Fibroblast of mammary gland (primary cell): ENCODE measurements at places on chromosomes 3 and 15.

DNA sequence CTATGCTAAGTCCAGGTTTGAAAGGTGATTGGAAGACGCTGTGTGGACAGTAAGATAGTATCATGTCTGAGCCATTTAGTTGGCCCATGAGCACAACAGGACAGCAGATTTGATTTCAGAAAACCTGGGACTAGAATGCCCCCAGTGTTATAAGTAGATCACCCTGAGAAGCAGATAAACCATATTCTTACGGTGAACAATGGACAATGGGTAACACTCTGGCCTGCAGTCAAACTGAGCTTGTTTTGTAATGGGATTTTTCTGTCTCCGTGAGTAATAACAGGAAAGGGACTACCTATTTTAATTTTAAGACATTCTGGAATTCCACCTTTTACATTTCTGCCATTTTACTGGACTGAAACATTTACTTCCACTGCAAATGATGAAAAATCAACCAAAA, 71.5 kb downstream of the LDHAL6B start:
- DNase-seq: no peak

- DNase-seq: peak; percentile 78
These were observed 24.3 kb upstream of the CP start for GRCh38 chr3:149245738-149246451.

DNA sequence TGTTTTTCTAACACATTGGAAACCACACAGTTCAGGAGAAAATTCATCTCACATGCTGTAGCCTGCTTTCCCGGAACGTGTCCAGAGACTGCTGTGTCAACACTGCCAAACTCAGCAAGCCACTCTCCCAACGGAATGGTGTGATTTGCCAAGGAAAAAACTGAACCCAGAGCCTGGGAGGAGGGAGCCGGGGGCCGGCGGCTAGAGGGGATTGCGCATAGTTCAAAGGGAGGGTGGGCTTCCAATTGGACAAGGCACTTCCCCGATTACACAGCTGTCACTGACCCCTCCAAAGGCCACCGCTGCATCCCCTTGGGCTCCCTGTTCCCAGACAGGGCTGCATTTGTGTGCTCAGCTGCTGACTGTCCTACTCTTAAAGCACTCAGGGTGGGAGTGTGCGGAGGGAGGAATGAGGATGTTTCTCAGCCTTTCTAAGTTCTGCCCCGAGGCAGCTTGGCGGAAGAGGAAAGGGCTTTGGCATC, 256.2 kb downstream of the ZNF621 start:
- peak; percentile 27 for DNase-seq

- peak; percentile 37 for DNase-seq
These were observed 385.6 kb downstream of the SHQ1 start for GRCh38 chr3:72462595-72463011.

GRCh38 chr3:54378184-54378583, 255.8 kb downstream of the CACNA2D3 start:
- no peak for DNase-seq

DNA sequence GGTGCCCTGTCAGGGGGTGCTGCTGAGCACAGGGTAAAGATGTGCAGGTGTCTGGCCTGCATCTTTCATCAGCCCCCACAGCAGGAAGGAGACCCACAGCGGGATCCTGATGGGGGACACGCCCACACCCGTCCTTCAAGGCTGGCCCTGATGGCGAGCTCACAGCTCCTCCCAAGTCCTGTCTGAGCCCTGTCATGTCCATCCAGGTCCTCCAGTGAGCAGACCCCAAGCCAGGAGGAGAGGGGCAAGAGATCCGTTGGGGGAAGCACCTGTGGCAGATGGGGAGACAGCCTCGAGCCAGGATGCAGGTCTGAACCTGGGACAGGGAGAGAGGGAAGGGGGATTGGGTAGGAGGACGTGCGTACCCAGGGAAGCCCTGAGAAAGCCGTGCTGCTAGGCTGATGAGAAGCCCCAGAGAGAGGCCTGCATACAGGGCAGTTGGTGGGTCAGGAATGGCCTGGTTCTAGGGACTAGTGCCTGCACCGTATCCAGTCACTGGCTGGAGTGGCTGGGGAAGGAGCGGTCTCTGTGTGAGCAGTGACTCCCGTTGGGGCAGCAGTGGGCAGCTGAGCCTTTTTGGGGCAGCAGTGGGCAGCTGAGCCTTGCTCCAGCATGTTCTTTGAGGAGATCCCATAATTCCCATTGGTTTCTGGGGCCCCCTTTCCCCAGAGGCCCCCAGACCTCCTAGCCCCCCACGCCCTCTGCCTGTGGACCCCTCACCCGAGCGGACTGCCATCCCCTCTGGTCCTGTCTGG, 133.3 kb upstream of the MEF2A start:
- no peak for DNase-seq

GRCh38 chr3:143786219-143787191, 61.8 kb downstream of the SLC9A9 start:
- peak; percentile 51 for DNase-seq

DNA sequence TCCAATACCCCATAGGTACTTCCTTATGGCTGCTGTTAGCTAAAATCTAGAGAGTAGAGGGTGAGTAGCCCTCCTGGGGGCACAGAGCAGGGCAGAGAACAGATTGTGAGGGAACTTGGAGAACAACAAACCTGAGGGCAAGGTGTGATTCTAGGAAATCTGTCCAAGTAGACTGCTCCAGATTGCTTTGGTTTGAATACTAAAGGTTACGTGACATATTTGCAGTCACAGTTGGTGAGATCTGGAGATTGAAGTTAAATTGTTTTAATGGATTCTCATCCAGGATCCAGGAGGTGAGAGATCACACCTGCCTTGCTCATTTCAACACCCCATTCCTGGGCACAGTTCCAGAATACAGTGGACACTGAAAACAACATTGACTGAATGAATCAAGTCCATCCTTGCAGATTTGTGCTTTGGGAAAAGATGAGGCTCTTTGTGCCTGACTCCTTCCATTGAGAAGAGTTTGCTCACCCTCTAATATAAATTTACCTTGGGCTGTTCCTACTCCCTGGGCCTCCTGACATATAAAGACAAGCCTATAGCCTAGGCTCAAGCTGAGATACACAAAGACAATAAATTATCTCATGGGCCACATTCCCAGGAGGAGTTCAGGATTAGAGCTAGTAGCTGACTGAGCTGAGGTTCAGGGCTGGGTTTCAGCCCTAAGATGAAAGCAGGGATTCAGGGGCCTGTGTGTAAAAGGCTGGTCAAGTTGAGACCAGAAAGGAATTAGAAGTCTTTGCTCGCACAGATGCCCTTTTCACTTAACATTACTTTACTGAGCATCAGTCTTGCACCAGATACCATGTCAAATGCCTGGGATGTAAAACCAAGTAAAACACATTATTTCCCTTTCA, 400.9 kb upstream of the MCTP2 start:
- no peak for DNase-seq

- no peak for DNase-seq
These were observed 119.3 kb upstream of the SLC7A14 start for GRCh38 chr3:170705131-170705530.

GRCh38 chr3:194212161-194212844, 76.4 kb downstream of the HES1 start:
- no peak for DNase-seq

- no peak for DNase-seq
These were observed 474.6 kb upstream of the TPRG1 start for GRCh38 chr3:188697127-188697526.

- DNase-seq: peak; percentile 82
These were observed 15.7 kb downstream of the LIPC start for GRCh38 chr15:58447271-58448010.

DNA sequence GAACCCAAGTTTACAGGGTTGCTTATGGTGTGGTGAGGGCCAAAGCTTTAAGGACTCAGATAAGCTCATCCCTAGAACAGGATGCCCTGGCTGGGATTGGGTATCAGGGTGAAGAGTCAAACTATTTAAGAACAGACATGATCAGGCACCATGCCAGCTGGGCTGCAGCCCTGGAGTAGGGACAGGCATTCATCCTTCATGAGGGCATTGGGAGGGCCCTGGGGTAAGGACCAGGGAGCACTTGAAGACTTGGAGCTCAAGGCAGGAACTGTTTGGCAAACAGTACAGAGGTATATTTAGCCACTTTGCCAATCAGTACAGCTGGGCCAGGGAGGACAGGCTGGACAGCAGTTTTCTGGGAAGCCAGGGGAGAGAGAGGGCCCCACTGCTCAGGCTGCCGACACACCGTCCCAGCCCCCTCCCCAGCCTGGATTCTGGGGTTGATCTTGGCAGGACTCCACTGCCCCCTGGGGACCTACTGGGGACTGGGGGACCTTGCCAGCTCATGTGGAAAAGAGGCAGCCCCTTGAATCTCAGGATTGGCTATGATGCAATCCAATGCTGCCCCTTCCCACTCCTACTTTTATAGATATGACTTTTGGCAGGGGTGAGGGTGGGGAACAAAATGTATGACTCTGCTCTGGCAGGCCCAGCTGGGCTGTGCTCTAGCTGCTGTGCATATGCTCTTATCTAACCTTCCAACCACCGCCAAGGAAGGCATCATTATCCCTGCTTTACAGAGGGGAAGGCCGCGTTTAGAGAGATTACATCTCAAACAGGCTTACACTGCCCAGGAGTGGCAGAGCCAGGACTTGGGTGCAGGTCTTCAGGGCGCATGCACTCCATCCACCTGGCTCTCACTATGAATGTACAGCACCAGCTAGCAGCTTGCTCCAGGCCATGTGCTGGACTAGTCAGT, 2.3 kb downstream of the PLA2G4E start:
- DNase-seq: no peak

DNA sequence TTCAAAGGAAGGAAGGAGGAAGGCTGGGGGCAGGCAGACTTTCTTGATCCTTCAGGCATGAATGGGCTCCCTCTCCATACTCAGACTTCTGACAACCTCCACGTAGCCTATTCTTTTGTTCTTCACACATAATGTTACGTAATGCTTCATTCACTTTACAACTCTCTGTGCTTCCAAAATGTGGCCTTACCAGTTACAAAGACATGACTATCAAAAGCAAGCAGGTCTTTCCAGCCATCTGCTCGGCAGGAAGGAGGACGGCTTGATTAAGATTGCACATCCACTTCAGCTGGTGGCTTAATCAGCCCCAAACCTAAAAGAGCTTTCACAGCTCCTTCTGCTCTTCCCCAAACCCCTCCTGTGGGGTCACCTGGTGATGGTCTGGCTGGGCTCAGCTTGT, 263.2 kb downstream of the XXYLT1 start:
- DNase-seq: no peak

DNA sequence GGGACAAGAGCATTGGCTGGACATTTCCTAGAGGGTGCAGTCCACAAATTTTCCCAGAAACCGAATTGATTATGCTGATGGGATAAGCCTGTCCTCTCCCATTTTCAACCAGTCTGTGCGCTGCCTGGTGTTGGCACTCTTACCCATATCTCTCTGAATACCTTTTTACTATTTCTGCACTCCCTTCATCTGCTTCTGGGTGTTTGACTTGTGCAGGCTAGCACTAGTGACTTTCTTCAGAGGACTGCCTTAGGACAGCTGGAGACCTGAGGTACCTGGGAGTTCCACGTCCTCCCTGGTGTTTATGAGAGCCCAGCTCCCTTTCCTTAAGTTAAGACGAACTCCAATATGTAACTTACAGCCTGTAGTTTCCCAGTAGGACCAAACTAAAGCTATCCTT, 50.2 kb downstream of the RBMS3 start:
- DNase-seq: no peak

GRCh38 chr3:176431991-176432390, 765.3 kb downstream of the TBL1XR1 start:
- peak; percentile 81 for DNase-seq

- no peak for DNase-seq
These were observed 169.1 kb upstream of the ZPLD1 start for GRCh38 chr3:102265720-102266119.

- DNase-seq: no peak
These were observed 67.8 kb downstream of the WNT7A start for GRCh38 chr3:13812034-13812471.

- no peak for DNase-seq
These were observed 10.9 kb downstream of the CCR5 start for GRCh38 chr3:46381625-46382024.

DNA sequence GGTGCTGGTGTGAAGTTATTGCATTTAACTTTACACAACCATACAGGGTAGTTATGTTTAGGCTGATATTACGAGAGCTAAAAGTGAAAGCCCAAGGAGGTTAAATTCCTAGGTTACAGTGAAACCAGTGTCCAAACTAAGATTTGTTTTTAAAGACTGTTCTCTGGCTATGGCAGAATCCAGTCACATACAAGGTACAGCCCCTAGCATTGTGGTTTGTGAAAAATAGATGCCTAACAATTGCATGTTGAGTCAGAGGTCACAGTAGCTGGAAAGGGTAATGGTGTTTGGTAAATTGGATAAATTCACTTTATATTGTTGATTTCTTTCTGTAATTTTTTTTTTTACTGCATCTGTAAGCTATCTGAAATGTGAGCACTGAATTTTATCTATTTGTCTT, 614.6 kb upstream of the TBL1XR1 start:
- DNase-seq: peak; percentile 47

DNA sequence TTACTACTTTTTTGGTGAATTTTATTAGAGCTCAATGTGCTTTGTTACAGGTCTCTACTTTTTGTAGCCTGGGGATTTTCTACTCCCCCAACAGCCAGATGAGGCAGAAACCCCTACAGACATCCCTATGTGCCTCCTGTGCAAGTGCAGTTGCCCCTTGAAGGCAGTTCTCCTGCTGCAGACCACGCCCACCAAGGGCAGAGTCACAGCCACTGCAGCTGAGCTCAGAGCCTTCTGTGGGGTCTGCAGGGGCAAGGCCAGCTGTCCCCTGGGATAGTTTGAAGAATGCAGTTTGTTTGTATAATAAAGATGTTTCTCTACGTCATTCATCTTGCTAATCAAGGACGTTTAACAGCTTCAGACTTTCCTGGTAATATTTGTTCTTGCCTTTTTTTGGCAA, 76.8 kb downstream of the NPAP1 start:
- DNase-seq: no peak

DNA sequence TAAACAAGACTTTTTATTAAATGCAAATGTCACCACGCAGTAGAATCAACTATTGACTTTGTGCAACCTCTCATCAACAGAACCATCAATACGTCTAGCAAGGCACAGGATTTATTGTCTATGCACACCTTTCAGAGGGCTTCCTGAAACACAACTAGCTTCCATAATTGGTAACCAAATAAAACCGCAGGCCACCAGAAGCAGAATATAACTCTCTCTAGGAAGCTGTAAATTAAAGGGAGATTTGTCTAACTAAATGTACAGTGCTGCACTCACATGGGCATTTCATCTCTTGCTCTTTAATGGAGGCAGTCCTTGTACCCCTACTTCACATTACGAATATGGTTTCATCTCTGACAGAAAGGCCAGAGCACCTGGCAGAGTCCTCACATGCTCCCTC, 93.0 kb downstream of the FHIT start:
- DNase-seq: no peak

- no peak for DNase-seq
These were observed 52.5 kb upstream of the C15orf61 start for GRCh38 chr15:67468416-67468815.
